ENCODE measurements at places on chromosomes 7 and 10. TPM values are rescaled to one million over a fixed set of nuclear protein-coding genes. Genes with fewer than 3 reads are reported as not detected.

NRP1 gene
- 1.5 TPM for total RNA-seq

- H3K36me3 ChIP-seq = no peaks in the 10 kb centered on the region
- no peaks in the 10 kb centered on the region for H3K27me3 ChIP-seq
- DNase-seq = no peak
- H3K4me3 ChIP-seq = peak overlapping the region; percentile 88
These were observed 997 bp upstream of the LDB1 start for GRCh38 chr10:102120991-102121738.

DNA sequence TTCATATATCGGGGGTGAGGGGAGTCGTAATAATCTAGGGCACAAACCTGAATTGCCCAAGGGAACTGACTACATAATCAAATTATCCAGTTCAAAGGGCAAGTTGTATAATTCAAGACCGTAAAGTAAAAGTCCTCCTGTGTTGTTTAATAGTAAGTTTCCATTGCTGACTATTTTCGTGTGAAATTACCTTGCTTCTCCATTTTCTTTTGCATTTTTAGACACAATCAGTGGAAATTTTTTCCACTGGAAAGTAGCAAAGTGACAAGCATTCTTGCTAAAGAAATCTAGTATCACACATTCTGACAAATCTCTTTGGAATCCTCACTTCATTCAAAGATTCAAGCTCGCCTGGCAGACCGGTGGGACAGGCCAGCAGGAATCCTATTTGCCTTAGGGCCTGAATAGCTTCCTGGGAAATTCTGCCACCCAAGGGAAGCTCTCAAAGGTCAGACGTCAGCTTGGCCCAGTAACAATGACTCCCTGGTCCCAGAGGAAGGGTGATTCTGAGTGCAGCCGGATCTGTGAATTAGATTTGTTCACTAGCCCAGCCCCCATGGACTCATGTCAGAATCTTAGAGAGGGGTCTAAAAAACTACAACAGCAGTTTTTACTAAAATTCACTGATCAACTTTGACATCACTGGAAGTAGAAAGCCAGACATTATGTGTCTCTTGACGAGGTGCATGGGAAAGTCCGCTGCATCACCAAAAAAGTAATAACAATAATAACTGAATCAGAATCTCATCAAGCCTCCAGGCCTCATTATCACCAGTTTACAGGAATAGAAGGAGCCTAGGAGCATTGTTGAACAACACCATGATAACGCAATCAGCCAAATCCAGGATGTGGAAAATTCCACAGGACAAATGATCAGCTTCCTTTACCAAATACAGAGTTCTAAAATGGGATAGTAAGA is 161.0 kb downstream of the SKIDA1 start:
- no peak for DNase-seq
- no peaks in the 10 kb centered on the region for H3K27me3 ChIP-seq
- no peak overlapping the region for H3K4me3 ChIP-seq
- no peaks in the 10 kb centered on the region for H3K36me3 ChIP-seq
- no peaks in the 10 kb centered on the region for H3K4me1 ChIP-seq
- H3K27ac ChIP-seq = no peak overlapping the region

DNA sequence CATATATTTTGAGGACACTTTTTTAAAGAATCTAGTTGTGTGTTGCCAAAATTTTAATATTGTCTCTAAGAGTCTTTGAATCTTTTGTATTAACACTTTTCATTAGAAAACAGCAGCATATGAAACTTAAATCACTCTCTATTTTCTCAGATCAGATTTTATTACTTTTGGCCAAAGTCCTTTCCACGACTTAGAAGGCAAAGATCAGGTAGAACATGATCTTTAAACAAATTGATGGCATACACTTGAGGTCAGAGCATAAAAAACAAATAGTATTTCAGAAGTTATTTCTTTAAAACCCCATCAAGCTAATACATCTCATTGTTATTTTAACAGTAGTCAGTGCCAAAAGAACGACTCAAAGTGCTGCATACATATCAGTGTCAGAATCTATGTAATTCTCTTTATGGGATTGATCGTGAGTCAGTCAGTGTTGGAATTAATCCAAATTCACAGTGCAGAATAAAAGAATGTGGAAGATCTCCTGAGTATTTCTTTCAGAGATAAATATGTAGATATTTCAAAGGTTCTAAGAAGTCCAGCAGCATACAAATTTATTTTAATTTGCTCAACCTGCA is 9.6 kb upstream of the AGMO start:
- no peak overlapping the region for H3K4me3 ChIP-seq
- H3K36me3 ChIP-seq = peaks cover 7% of the 10 kb centered on the region
- DNase-seq = no peak
- no peaks in the 10 kb centered on the region for H3K4me1 ChIP-seq
- H3K27ac ChIP-seq = no peak overlapping the region
- H3K27me3 ChIP-seq = no peaks in the 10 kb centered on the region

DNA sequence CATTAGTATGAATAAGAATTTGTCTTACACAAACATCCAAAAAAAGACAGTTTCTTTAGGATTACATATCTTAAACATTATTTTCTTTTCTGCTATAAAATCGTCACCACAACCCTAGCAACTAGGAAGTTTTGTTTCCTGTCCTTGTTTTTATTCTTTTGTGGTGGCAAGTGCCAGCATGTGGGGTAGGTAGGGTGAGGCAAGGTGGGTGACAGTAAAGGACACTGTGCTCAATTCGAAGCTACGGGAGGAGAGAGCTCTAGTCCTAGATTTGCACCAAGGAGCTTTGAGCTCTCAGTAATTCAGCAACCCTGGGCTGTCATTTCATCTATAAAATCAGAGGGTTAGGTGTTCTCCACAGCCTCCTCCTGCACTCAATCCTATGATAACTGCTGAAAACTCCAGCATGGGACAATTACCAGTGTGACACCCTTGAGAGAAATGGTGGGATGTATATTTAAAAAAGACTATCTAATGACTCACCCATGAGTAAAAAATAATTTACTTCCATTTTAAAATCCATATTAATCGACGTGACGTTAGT is 187.1 kb downstream of the FAM107B start:
- peaks cover 86% of the 10 kb centered on the region for H3K4me1 ChIP-seq
- no peaks in the 10 kb centered on the region for H3K36me3 ChIP-seq
- H3K4me3 ChIP-seq = peak overlapping the region; percentile 69
- no peaks in the 10 kb centered on the region for H3K27me3 ChIP-seq
- H3K27ac ChIP-seq = peak overlapping the region; percentile 90
- DNase-seq = no peak

DNA sequence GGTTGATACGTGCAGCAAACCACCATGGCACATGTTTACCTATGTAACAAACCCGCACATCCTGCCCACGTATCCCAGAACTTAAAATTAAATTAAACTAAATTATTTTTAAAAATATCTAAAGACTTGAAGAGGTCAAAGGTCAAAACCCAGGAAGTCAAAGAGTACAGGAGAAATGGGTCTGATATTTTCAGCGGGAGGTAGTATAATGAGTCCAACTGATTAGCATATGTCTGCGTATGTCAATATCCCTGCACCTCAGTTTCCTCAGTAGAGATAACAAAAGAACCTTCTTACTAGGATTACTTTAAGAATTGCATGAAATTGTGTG is 133.0 kb downstream of the TMEM26 start:
- no peak overlapping the region for H3K4me3 ChIP-seq
- no peaks in the 10 kb centered on the region for H3K4me1 ChIP-seq
- H3K27ac ChIP-seq = no peak overlapping the region
- DNase-seq = no peak
- peaks cover 7% of the 10 kb centered on the region for H3K27me3 ChIP-seq

SSC4D gene
- total RNA-seq = 0.24 TPM

PKD2L1 gene
- total RNA-seq = not detected

DNA sequence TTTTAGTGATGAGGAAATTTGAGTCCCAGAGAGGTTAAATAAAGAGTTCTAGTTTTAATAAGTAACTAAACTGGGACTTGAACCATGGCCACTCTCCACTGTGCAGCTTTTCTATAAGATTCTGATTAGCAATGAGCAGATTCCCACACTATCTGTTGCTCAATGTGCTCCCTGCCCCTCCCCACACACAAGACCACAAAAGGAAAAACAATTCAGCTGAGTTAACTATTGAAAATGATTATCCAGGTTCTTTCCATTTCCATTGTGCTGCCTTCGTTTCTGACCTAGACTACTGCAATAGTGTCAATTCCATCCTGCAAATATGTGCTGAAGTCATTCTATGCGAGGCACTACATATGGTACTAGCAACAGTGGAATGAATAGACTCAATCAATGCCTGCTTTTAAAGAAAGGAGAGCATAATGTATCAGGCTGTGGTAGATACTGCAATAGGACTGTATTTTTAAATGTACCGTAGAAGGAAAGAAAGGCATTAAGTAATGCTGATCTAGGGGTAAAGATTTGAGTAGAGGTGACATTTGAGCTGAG is 97.0 kb downstream of the SEMA3C start:
- H3K27ac ChIP-seq = no peak overlapping the region
- no peaks in the 10 kb centered on the region for H3K27me3 ChIP-seq
- no peak overlapping the region for H3K4me3 ChIP-seq
- DNase-seq = no peak
- no peaks in the 10 kb centered on the region for H3K36me3 ChIP-seq

GRCh38 chr10:121437596-121437995 is 160.6 kb downstream of the FGFR2 start:
- H3K27ac ChIP-seq = no peak overlapping the region
- H3K4me1 ChIP-seq = no peaks in the 10 kb centered on the region
- DNase-seq = no peak

OR2A7 gene
- not detected for total RNA-seq

DNA sequence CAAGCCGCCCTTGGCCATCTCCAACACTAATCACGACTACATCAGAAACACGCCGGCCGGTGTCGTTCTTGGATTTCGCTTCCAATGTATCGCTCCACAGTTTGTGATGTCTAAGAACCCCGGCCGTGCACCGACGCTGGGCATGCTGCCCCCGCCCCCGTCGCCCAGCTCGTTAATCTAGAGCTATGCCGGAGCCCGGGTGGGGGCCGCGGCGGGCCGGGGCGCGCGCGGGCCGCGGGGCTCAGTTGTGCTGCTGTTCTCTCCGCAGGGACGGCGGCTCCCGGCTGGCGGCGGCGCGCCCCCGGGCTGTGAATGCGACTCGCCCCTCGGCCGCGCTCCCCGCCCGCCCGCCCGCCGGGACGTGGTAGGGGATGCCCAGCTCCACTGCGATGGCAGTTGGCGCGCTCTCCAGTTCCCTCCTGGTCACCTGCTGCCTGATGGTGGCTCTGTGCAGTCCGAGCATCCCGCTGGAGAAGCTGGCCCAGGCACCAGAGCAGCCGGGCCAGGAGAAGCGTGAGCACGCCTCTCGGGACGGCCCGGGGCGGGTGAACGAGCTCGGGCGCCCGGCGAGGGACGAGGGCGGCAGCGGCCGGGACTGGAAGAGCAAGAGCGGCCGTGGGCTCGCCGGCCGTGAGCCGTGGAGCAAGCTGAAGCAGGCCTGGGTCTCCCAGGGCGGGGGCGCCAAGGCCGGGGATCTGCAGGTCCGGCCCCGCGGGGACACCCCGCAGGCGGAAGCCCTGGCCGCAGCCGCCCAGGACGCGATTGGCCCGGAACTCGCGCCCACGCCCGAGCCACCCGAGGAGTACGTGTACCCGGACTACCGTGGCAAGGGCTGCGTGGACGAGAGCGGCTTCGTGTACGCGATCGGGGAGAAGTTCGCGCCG is 1.9 kb downstream of the VWC2 start:
- H3K4me1 ChIP-seq = peaks cover 5% of the 10 kb centered on the region
- peaks cover 30% of the 10 kb centered on the region for H3K27me3 ChIP-seq
- H3K4me3 ChIP-seq = no peak overlapping the region
- DNase-seq = no peak
- peaks cover 7% of the 10 kb centered on the region for H3K36me3 ChIP-seq
- H3K27ac ChIP-seq = no peak overlapping the region

DNA sequence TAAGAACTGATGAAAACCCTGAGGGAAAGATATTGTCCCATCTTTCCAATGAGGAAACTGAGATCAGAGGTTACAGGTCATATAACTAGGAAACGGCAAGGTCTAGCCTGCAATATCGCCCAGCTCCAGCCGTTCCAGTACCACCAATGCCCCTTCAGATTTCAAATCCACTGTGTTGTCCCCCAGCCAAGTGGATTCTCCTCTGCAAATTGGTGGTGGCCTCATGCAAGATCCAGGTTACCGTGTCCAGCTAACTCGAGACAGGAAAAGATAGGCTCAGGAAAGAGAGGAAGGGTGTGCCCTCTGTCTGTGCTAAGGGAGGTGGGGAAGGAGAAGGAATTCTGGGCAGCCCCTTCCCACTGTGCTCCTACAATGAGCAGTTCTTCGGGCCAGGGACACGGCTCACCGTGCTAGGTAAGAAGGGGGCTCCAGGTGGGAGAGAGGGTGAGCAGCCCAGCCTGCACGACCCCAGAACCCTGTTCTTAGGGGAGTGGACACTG is 25.3 kb downstream of the PRSS2 start:
- peak overlapping the region; percentile 94 for H3K27ac ChIP-seq
- peaks cover 79% of the 10 kb centered on the region for H3K4me1 ChIP-seq
- H3K4me3 ChIP-seq = peak overlapping the region; percentile 98
- peaks cover 25% of the 10 kb centered on the region for H3K36me3 ChIP-seq

BHLHA15 gene
- 1.8 TPM for total RNA-seq

FAM25G gene
- total RNA-seq = not detected

DNA sequence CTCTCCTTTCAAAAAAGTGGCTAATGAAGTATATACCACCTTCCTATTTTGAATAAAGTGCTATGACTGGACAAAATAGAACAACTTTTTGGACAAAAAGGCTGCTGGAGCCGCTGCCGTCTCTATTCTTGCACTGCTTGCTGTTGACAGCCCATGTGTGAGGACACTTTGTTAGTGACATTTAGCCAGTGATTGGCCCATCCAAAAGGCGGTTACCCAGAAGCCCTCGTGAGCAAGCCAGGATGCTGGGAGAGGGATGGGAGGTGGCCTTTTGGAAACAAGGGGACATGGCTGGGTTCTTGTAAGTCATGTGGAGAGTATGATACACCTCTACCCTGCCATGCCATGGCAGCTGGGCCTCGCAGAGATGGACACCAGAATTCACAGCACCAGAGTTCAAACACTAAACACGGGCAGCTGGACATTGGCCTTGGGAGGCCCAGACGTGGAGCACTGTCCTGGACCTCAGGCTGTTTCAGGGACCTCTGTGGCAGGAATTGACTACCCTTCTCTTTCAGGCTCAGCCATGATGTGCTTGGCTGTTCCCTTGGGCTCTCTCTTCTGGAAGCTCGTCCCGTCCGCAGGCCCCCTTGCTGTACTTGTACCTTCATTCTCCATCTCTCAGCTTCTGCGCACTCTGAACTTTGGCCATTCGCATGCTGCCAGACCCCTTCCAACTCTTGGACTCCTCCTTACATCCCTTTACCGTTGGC is 118.3 kb downstream of the TCF7L2 start:
- no peak overlapping the region for H3K27ac ChIP-seq
- no peak overlapping the region for H3K4me3 ChIP-seq
- H3K36me3 ChIP-seq = no peaks in the 10 kb centered on the region

- H3K4me1 ChIP-seq = peaks cover 6% of the 10 kb centered on the region
- DNase-seq = no peak
- H3K27me3 ChIP-seq = no peaks in the 10 kb centered on the region
- H3K4me3 ChIP-seq = no peak overlapping the region
- no peaks in the 10 kb centered on the region for H3K36me3 ChIP-seq
These were observed 124.9 kb downstream of the ARHGAP12 start for GRCh38 chr10:31803606-31804351.

TMEM270 gene
- total RNA-seq = not detected
